Esophagus muscularis mucosa (tissue), 4 donors: ENCODE measurements at places on chromosomes 7 and 10. TPM values are rescaled to one million over a fixed set of nuclear protein-coding genes. Genes with fewer than 3 reads are reported as not detected.

GRCh38 chr10:124917428-124918190, 24.3 kb upstream of the ZRANB1 start:
- H3K27ac ChIP-seq: peak overlapping the region; percentile 98
- DNase-seq: no peak
- no peaks in the 10 kb centered on the region for H3K36me3 ChIP-seq
- peaks cover 49% of the 10 kb centered on the region for H3K4me1 ChIP-seq
- H3K4me3 ChIP-seq: peak overlapping the region; percentile 98

The NUDT13 gene
- 2.1 TPM for total RNA-seq

The RARRES2 gene
- total RNA-seq: 143 TPM

The TBX20 gene
- 0.83 TPM for total RNA-seq

GRCh38 chr10:121664671-121665070, 66.4 kb upstream of the FGFR2 start:
- no peak for DNase-seq
- H3K4me1 ChIP-seq: peaks cover 16% of the 10 kb centered on the region
- H3K36me3 ChIP-seq: no peaks in the 10 kb centered on the region
- H3K27me3 ChIP-seq: no peaks in the 10 kb centered on the region
- H3K27ac ChIP-seq: no peak overlapping the region
- H3K4me3 ChIP-seq: no peak overlapping the region

The ENKUR gene
- 0.17 TPM for total RNA-seq

- no peak for DNase-seq
- peaks cover 24% of the 10 kb centered on the region for H3K4me1 ChIP-seq
- H3K27ac ChIP-seq: no peak overlapping the region
These were observed 142.6 kb upstream of the ASAH2 start for GRCh38 chr10:50393784-50394467.

The BNIP3 gene
- 68.9 TPM for total RNA-seq

- peaks cover 17% of the 10 kb centered on the region for H3K4me1 ChIP-seq
- no peaks in the 10 kb centered on the region for H3K27me3 ChIP-seq
- no peak overlapping the region for H3K4me3 ChIP-seq
- H3K36me3 ChIP-seq: no peaks in the 10 kb centered on the region
- DNase-seq: no peak
- H3K27ac ChIP-seq: no peak overlapping the region
These were observed 226.9 kb downstream of the TNS3 start for GRCh38 chr7:47354831-47355541.

GRCh38 chr10:56116684-56117083, 244.4 kb downstream of the ZWINT start:
- no peak overlapping the region for H3K4me3 ChIP-seq
- no peaks in the 10 kb centered on the region for H3K36me3 ChIP-seq
- DNase-seq: no peak
- no peak overlapping the region for H3K27ac ChIP-seq

DNA sequence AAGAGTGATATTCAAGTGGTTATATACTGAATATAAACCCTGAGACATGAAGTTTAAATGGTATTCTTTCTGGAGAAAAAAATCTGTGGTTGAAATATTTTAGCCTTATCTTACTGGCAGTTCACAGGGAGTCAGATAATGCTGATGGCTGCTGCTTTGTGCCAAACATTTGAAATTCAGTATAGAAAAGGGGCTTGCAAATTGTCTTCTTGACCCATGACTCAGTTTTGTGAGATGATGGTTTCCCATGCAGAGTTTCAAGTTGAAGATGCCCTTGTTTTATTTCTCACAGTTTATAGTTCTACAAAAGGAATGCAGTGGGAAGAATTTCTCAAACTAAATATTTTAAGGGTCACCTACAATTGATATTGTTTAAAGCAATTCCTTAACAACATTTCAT, 251.1 kb upstream of the MEOX2 start:
- no peaks in the 10 kb centered on the region for H3K36me3 ChIP-seq
- H3K27ac ChIP-seq: peak overlapping the region; percentile 52
- H3K27me3 ChIP-seq: no peaks in the 10 kb centered on the region
- peaks cover 22% of the 10 kb centered on the region for H3K4me1 ChIP-seq

GRCh38 chr10:128851726-128852125, 615.3 kb upstream of the MGMT start:
- peaks cover 54% of the 10 kb centered on the region for H3K4me1 ChIP-seq
- H3K4me3 ChIP-seq: no peak overlapping the region
- H3K27me3 ChIP-seq: no peaks in the 10 kb centered on the region

The PAX4 gene
- total RNA-seq: not detected

The EDRF1 gene
- 17.4 TPM for total RNA-seq

DNA sequence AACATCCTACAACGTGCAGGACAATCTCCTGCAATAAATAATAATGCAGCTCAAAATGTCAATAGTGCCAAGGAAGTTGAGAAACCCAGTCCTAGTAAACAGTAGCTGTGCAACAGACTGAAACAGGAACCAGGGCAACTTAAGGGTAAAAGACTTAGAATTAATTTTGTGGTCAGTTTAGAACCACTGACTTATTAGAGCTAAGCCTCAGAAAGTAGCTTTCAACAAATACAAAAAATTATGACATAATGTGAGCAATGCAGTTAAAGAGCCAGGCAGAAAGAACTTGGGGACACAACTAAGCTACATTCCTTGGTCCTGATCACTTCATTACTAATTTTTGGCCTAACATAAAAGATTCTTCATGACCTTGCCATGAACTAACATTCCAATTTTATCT, 195.4 kb downstream of the MACC1 start:
- no peaks in the 10 kb centered on the region for H3K36me3 ChIP-seq
- DNase-seq: no peak
- H3K27ac ChIP-seq: no peak overlapping the region
- no peaks in the 10 kb centered on the region for H3K27me3 ChIP-seq

The OR2A1 gene
- total RNA-seq: not detected

The SEMA3D gene
- total RNA-seq: 0.42 TPM

The GDF10 gene
- 32.0 TPM for total RNA-seq

GRCh38 chr7:30789334-30789711, 18.1 kb downstream of the MINDY4 start:
- DNase-seq: no peak
- H3K27me3 ChIP-seq: no peaks in the 10 kb centered on the region
- H3K4me3 ChIP-seq: no peak overlapping the region

DNA sequence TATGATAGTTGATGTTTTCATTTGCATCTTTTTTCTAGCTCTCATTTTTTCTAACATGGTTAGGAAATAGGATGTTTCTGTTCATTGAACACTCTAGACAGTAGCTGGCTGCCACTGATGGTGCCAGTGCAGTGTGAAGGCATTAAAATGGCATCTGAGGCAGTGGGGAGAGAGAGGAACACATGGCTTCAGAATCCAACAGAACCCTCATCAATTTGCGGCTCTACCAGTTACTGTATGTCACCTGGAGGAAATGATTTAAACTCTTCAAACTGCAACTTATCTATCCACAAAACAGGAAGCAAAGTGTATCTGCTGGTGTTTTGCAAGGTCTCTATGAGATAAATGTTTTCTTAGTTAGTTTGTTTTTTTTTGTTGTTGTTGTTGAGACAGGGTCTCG, 305.2 kb upstream of the PRKCQ start:
- H3K27ac ChIP-seq: no peak overlapping the region
- no peak for DNase-seq
- H3K27me3 ChIP-seq: no peaks in the 10 kb centered on the region
- no peaks in the 10 kb centered on the region for H3K36me3 ChIP-seq
- no peaks in the 10 kb centered on the region for H3K4me1 ChIP-seq

DNA sequence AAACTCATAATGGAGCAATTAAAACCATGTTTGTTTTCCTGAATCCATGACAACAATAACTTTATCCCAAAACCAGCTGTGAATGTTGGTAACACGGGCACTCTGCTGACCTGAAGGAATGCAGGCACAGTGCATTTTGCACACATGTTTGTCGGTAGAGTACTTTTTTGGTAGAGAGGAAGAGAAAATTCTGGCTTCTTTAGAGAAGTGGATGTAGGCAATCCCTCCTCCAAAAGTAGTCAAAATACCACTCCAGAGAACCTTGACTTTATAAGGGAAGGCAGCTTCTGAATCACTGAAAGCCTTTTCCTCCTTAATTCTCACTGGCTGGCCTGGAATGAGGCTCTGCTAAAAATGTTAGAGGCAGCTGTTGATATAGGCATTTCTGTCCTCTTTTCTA, 15.8 kb upstream of the ACTA2 start:
- H3K27me3 ChIP-seq: no peaks in the 10 kb centered on the region
- no peak for DNase-seq
- H3K36me3 ChIP-seq: no peaks in the 10 kb centered on the region

The CTAGE4 gene
- not detected for total RNA-seq

DNA sequence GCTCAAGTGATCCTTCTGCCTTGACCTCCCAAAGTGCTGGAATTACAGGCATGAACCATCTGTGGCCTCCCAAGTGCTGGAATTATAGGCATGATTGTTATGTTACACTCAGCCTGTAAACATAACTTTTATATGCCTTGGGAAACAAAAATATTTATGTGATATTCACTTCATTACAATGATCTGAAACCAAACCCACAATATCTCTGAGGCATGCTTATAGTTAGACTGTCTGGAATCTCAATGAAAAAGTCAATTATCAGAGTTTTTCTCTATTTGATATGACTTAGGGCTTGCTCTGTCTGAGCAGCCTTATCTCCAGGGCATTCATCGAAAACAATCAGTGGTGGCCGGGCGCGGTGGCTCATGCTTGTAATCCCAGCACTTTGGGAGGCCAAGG, 195.3 kb upstream of the MYO3A start:
- no peaks in the 10 kb centered on the region for H3K4me1 ChIP-seq
- no peaks in the 10 kb centered on the region for H3K27me3 ChIP-seq
- no peak overlapping the region for H3K27ac ChIP-seq
- no peak for DNase-seq

The SPDYE18 gene
- 0.32 TPM for total RNA-seq

DNA sequence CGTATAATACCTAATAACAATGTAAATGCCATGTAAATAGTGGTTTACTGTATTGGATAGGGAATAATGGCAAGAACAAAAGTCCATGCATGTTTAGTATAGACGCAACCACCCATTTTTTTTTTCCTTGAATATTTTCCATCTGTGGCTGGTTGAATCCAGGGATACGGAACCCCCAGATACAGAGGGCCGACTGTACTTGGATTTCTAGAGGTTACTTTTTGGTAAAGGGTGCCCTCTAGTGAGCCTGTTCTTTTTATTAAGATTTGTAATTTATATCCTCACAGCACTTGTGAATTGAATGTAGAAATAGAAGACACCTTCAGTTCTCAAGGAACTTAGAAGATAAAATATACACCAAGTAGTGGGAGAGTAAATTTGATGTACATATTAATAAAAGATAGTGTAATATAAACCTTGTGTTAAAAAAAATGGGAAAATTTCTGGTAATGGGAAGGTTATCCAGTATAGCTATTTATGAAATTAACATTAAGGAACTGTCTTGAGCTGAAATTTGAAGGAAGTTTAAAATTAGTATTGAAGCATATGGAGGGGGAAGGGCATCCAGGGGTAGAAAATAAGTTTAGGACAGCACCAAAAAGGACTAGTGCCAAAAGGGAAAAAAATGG, 32.0 kb downstream of the EXOC6 start:
- H3K4me3 ChIP-seq: no peak overlapping the region
- DNase-seq: no peak
- H3K27ac ChIP-seq: no peak overlapping the region
- no peaks in the 10 kb centered on the region for H3K4me1 ChIP-seq
- H3K36me3 ChIP-seq: no peaks in the 10 kb centered on the region
- no peaks in the 10 kb centered on the region for H3K27me3 ChIP-seq
